Cerebellar cortex (tissue), 1 donor: ENCODE measurements at places on chromosomes 4 and X.

GRCh38 chrX:63713526-63713925 is 71.5 kb downstream of the ARHGEF9 start:
- no peak for DNase-seq

- no peak for DNase-seq
These were observed 1015.1 kb downstream of the RPA4 start for GRCh38 chrX:97898798-97899197.

- no peak for DNase-seq
These were observed 69.3 kb upstream of the NOCT start for GRCh38 chr4:138946306-138946705.

DNA sequence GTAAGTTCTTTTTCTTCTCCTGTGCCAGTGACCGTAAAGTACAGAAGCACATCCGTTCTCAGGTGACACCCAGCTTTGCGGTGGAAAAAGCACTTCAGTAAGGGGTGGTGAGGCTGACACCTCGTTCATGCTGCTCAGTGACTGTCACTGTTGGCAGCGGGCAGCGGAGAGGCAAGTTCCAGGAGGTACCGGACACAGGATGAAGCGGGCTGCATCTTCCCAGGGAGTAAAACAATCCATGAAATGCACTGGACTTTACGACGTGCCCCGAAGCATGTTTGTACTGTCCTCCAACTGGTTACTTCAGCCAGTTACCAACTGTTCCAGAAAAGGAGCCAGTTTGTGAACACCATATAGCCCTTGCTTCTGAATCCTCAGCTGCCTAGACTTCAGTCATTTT is 110.7 kb downstream of the ZNF827 start:
- DNase-seq: peak; percentile 72

DNA sequence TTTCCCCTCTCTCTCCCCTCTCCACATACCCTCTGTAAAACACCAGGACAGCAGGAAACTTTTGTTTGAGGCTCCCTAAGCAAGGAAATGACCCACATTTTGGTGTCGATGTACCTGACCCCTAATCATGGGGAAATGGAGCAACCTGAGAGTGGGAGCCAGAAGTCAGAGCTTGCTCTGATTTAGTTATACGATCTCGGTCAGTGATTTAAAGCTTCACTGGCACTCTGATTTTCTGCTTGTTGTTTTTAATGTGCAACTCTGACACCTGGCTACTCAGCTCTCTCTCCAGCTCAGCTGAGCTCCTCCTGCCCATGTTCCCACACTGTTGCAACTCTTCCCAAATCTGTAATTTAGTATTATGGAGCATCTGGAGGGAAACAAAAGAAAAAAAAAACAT is 408.6 kb downstream of the ADAM29 start:
- DNase-seq: no peak

- DNase-seq: no peak
These were observed 2137.1 kb upstream of the TENM3 start for GRCh38 chr4:180106122-180106521.

GRCh38 chr4:138405466-138405891 is 163.3 kb upstream of the SLC7A11 start:
- no peak for DNase-seq

GRCh38 chr4:176443646-176444409 is 124.1 kb downstream of the SPCS3 start:
- no peak for DNase-seq

DNA sequence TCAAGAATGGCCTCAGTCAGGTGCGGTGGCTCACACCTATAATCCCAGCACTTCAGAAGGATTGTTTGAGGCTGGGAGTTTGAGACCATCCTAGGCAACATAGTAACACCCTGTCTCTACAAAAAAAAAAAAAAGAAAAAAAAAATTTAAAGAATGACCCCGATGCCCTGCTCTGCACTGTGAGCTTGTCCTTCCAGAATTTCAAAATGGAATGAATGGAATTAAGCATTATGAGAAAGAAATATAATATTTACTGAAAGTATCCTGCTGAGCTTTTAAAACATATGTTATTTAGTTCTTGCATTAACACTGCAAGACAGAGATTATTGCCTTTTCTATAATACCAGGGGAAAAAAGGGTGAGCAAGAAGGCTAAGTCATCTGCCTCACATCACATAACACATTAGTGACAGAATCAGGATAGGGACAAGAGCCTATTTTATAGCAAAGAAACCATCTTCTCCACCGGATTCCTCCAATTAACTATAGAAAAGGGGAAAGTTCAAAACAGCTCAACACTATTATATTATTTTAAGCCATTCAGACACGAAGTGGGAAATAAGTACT is 41.9 kb upstream of the GAB1 start:
- DNase-seq: no peak

DNA sequence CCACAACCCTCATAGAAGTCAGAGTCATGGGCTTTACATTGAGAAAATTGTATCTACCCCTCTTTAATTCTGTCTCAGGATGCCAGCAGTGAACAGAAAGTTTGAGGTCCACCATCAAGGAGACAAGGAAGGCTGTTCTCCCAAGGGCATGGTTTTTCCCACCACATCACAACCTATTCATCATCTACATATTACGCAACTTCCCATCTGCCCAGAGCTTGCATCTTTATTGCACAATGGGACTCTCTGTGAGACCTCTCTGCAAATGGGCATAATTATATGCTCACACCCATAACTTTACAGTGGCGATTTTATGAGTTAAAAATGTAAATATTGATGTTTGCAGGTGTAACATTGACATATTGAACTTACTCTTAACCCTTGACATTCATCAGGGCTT is 38.9 kb downstream of the PAGE2 start:
- DNase-seq: no peak

- no peak for DNase-seq
These were observed 56.5 kb upstream of the NKX1-1 start for GRCh38 chr4:1462768-1463075.

GRCh38 chrX:15501506-15501905 is 899 bp downstream of the BMX start:
- DNase-seq: no peak

DNA sequence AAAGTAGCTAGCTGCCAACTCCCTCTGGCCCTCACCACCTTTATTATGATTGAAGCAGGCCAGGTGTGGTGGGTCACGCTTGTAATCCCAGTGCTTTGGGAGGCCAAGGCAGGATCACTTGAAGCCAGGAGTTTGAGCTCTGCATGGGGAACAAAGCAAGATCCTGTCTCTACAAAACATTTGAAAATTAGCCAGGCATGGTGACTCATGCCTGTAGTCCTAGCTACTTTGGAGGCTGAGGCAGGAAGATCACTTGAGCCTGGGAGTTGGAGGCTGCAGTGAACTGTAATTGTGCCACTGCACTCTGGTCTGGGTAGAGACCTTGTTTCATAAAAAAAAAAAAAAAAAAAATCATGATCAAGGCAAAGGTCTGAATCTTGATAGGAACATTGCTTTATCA is 467.0 kb upstream of the DIPK2B start:
- no peak for DNase-seq

- no peak for DNase-seq
These were observed 9.5 kb downstream of the ENOX2 start for GRCh38 chrX:130893356-130894085.

- no peak for DNase-seq
These were observed 47.4 kb downstream of the PTTG2 start for GRCh38 chr4:38007645-38008044.

DNA sequence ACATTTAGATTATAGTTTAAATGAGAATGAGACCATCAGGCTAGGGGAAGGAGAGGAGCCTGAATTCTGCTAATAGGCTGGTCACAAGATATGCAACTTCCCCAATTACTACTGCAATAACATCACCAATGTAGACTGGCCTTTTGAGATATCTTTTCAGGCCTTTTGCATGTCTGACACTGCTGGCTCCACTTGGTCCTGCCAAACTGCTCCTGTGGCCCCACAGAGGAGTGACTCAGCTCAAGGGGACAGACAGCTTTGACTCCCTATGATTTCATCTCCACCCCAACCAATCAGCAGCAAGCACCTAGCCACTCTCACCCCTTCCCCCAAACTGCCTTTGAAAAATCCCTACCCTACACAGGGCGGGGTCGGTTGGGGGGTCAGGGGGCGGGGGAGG is 22.8 kb downstream of the GPRIN3 start:
- no peak for DNase-seq

- DNase-seq: peak; percentile 12
These were observed 471.2 kb downstream of the GASK1B start for GRCh38 chr4:157701695-157701994.

DNA sequence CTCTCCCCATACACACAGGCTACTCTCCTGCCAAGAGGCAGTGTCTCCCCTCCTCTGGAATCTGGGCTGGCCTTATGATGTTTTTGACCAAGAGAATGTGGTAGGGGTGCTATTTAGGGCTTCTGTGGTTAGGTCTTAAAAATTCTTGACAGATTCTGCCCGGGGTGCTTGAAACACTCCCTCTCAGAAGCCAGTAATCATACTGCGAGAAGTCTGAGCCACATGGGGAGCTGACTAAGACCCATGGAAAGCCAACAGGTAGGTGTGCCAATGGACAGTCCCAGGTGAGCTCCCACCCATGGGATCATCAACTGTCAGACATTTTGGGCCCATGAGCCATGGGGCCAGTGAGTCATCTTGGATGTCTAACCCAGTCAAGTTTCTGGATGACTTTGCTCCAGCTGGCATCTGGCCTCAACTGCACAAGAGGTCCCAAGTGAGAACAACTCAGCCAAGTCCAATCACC is 315.7 kb downstream of the FBXW7 start:
- no peak for DNase-seq

GRCh38 chrX:20361890-20362262 is 95.2 kb upstream of the RPS6KA3 start:
- DNase-seq: no peak

- DNase-seq: no peak
These were observed 73.3 kb downstream of the TMEM131L start for GRCh38 chr4:153539422-153539821.

DNA sequence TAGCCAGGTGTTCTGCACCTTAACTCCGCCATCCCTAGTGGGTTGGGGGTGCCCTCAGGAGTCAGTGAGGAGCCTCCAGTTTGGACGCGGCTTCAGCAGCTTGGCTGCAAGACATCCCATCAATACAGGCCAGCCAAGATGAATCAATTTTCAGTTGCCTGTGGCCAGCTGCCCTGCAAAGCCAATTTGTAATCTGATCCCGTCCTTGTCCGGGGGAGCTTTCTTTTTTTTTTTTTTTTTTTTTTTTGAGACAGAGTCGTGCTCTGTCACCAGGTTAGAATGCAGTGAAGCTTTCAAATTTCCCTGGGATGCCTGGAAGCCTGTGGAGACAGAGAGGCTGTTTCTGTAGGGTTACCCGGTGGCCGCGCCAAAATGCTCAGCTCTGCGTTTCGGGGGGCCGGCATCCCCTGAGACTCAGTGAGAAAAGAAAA is 192.5 kb downstream of the ASMT start:
- no peak for DNase-seq

GRCh38 chr4:163017135-163017534 is 149.6 kb downstream of the NAF1 start:
- DNase-seq: no peak

GRCh38 chr4:172898715-172899114 is 269.9 kb upstream of the GALNT7 start:
- DNase-seq: no peak

DNA sequence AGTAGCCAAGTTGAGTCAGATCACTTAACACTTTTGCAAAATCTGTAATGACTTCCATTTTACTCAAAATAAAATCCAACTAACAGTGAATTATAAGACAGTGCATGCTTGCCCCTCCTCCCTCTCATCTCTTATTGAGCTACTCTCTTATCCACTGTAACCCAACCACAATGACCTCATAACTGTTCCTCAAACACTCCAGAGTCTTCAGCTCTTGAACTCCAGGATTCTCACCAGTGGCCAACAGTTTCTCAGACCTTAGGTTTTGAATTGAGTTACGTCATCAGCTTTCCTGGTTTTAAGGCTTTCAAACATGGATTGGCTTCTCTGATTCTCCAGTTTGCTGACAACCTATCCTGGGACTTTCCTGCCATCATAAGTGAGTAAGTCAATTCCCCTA is 938.3 kb downstream of the RAB28 start:
- no peak for DNase-seq

DNA sequence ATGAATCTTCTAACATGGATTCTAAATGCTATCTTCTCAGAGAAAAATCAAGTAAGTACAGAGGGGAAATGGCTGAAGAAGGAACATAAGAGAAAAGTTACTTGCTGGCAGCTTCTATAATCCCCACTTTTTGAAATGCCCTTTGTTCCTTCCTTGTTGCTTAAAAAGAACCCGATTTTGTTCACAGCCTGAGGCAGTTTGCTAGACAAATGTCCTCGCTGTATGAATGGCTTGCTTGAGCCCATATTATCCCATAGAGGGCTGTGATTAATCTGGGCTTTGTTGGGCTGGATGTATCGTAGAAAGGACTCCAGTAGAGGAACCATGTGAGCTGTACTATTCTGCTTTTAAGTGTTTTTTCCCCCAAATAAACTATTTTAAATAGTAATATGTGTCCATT is 134.3 kb upstream of the FGF13 start:
- no peak for DNase-seq

GRCh38 chr4:21801661-21802385 is 146.7 kb downstream of the KCNIP4 start:
- no peak for DNase-seq

DNA sequence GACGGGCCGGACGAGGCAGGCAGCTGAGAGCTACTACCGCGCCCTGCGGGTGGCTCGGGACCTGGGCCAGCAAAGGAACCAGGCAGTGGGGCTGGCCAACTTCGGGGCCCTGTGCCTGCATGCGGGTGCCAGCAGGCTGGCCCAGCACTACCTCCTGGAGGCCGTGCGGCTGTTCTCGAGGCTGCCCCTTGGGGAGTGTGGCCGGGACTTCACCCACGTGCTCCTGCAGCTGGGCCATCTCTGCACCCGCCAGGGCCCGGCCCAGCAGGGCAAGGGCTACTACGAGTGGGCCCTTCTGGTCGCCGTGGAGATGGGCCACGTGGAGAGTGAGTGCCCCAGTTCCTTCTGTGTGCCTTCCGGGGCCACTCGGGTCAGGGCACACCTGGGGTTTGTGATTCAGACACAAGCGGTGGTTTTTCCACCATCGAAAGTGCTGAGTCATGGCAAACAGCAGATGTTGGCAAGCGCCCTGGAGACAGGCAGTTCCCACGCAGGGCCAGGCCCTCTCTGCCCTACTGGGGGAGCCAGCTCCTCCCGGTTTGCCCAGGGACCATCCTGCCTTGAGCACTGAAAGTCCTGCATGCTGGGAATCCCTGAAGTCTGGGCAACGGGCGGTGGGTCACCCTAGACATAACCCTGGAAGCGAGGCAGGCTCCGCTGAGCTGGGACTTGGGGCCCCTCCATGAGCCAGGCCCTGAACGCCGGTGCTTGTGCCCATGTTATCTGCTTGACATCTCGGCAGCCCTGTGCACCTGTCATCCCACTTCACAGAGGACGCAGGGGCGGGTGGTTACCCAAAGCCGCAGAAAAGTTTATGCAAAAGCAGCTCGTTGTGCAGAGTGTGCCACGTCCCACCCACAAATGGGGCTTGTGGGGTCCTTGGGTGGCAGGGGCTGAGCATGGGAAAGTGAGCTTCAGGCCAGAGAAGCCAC is 29.5 kb downstream of the SH3TC1 start:
- DNase-seq: peak; percentile 34

GRCh38 chr4:73662709-73663546 is 42.7 kb upstream of the RASSF6 start:
- no peak for DNase-seq
